ENCODE measurements at places on chromosomes 11 and 22.

GRCh38 chr22:29772170-29772641, 5.0 kb downstream of the UQCR10 start:
- peak; percentile 72 for DNase-seq

DNA sequence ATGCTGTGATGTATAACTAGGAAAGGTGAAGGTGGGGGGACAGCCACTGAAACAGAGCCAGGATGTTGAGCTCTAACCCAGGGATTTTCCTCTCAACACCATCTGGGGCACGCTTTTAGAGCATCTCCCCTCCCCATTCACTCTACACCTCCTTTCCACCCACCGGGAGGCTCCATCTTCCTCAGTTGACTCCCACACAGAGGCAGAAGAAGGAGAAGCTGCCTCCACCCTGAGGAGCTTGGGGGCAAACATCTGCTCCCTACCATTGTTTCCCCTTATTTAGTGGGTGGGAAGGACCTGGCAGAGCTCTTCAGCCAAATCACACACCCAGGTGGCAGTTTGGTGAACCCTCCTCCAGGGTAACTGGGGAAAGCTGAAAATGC, 50.0 kb upstream of the ADA2 start:
- DNase-seq: no peak

DNA sequence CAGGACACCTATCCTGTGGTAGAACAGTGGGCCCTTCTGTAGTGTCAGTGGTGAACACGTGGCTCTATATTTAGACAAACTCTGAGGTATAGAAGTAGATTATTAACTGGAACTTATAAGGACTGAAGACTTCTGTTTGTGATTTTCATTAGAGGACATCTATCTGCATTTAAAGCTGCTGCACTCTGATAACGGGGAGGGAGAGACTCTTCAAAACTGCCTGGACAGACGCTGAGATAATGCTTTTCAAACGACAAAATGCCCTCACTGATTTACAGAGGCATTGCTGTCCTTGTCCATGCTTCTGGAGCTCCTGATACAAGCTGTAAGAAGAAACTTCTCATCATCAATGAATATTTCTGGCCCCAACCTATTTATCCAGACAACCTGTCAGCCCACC, 425.2 kb downstream of the OPCML start:
- DNase-seq: no peak

- no peak for DNase-seq
Observed at GRCh38 chr11:117884994-117885393, 8.5 kb upstream of the FXYD6 start.

GRCh38 chr11:20259506-20259905, 99.2 kb upstream of the DBX1 start:
- DNase-seq: no peak

DNA sequence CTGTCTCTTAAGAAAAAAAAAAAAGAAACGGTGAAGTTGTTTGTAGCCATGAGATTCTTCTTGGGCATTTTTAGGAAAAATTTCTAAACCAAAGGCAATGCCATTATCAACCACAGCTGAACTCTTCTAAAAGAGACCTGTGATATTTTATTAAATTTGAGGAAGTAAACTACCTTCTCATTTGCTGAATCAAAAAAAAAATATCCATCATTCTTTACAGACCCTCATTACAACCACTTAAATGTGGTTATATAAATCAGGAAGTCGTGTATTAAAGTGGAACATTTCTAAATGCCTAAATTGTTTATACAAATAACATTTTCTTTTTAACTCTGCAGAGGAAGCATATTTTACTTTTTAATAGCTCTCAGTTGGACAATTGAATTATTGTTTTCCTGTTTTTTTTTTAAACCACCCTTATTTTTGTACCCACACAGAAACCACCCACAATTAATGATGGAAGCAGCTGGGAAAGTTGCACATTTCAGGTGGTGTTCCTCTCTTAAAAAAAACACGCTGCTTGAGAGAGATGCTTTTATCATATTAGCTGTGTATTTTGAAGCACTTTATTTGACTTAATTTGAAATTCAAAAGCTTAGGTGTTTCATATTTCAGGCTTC, 91.2 kb downstream of the ARHGAP42 start:
- no peak for DNase-seq

GRCh38 chr22:49179886-49180682, 647.6 kb downstream of the BRD1 start:
- no peak for DNase-seq

DNA sequence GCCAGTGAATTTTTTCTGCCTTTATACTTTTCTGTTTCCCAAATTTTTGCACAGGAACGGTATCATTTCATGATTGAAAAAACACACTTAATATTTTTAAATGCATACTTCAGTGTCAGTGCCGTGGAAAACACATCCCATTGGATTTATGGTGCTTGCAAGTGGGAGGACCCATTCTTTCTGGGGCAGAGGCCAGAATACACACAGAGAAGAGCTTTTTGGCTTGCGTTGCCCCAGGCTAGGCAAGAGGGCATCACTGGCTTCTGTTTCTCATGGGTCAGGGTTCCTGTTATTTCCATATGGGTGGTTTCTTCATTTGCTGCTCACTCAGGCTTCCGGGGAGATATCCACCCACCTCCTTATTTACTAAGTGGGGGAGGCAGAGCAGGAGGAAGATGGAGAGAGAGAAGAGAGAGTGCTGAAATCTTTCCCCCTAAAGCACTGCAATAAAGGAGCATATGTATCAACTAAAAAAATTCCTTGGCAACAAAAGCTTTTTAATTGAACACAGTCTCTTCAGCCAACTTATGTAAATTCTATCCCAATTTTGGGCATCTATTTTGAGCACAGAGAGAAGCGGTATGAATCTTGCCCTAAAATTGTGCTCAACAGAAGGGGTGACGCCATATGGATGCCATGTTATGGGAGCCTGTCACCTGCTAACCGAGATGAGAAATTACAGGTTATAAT, 66.0 kb upstream of the KIRREL3 start:
- no peak for DNase-seq

DNA sequence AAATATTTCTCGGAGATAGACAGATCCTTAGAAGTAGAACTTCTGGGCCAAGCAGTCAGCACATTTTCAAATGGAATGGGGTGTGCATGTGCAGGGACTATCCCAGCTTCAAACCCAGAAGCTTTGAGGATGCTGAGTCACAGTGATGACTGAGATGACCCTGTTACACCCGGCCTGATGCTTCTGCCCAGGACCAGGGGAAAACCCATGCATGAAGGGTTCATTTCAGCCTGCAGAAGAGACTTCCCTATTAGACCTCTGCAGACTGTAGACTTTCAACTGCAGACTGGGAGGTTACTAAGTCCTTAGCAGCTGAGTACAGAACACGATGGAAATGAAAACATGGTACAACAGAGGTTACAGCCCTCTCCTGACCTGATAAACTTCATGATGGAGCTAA, 3.6 kb upstream of the OR2AT4 start:
- no peak for DNase-seq

GRCh38 chr11:119424775-119425174, 1.8 kb upstream of the THY1 start:
- no peak for DNase-seq

DNA sequence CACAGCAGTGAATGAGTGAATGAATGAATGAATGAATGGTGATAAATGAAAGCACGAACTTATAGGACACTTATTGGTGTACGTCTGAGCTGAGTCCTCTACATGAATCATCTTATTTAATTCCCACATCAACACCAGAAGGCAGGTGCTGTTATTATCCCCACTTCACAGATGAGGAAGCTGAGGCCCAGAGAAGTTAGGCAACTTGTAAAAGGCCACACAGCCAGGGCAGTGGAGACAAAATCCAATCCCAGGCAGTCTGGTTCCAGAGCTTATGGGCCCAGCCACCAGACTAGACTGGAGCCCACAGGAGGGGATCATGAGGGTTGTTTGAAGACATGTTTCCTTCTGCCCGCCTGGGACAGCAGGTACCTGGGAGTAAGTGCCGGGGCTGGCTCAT, 364.0 kb downstream of the MN1 start:
- no peak for DNase-seq

- no peak for DNase-seq
Observed at GRCh38 chr22:47367107-47367690, 604.7 kb downstream of the TBC1D22A start.

- no peak for DNase-seq
Observed at GRCh38 chr11:65047581-65048422, 6.8 kb downstream of the SAC3D1 start.

DNA sequence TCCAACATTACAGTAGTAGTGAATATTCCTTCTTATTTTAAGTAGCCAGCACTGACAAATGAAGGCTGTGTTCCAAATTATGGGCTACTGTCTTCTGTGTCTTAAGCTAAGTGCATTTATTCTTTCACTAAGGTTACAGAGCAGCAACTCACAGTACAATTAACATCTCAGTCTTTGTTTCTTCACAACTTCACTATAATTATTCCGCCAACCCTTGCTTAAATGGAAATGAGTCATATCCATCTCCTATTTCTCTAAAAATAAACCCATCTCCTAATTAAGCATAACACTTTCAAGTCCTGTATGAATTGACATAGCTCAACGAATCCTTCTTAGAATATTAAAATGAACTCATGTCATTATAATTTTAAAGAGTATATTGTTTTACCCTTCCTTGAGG, 6.7 kb downstream of the ETS1 start:
- no peak for DNase-seq

DNA sequence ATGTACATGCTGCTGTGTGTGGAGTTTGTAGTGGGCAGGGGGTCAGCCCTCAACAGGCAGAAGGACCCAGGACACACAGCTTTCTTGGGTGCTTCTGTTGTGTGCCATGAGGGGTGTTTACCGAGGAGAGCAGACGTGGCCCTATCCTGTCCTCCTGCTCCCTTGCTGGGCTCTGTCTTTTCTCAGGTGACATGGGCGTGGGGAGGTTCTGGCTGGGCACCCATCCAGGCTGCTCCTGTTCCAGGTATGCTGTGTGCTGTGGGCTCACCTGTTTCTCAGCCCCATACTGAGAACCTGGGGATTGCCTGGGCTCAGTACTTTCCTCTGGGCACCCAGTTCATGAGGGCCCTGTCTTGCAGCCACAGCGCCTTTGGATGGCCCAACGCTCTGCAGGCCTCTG, 23.3 kb downstream of the MICALL1 start:
- DNase-seq: no peak

GRCh38 chr22:19019029-19019678, 83.1 kb upstream of the PRODH start:
- no peak for DNase-seq

- DNase-seq: no peak
Observed at GRCh38 chr11:36229091-36229705, 60.0 kb downstream of the COMMD9 start.

GRCh38 chr22:45212306-45212709, 28.4 kb downstream of the KIAA0930 start:
- DNase-seq: no peak

GRCh38 chr11:62309991-62310390, 11.1 kb upstream of the SCGB1D4 start:
- no peak for DNase-seq

GRCh38 chr22:38136607-38137006, 26.1 kb upstream of the BAIAP2L2 start:
- no peak for DNase-seq

- DNase-seq: no peak
Observed at GRCh38 chr11:111336062-111336461, 37.7 kb downstream of the POU2AF3 start.

- DNase-seq: no peak
Observed at GRCh38 chr11:87223816-87224215, 186.1 kb downstream of the TMEM135 start.

GRCh38 chr11:34560511-34560910, 46.9 kb upstream of the ELF5 start:
- DNase-seq: no peak

GRCh38 chr11:58003591-58003990, 20.1 kb upstream of the OR9Q1 start:
- DNase-seq: no peak

GRCh38 chr11:29448246-29448877, 568.5 kb downstream of the KCNA4 start:
- peak; percentile 33 for DNase-seq

DNA sequence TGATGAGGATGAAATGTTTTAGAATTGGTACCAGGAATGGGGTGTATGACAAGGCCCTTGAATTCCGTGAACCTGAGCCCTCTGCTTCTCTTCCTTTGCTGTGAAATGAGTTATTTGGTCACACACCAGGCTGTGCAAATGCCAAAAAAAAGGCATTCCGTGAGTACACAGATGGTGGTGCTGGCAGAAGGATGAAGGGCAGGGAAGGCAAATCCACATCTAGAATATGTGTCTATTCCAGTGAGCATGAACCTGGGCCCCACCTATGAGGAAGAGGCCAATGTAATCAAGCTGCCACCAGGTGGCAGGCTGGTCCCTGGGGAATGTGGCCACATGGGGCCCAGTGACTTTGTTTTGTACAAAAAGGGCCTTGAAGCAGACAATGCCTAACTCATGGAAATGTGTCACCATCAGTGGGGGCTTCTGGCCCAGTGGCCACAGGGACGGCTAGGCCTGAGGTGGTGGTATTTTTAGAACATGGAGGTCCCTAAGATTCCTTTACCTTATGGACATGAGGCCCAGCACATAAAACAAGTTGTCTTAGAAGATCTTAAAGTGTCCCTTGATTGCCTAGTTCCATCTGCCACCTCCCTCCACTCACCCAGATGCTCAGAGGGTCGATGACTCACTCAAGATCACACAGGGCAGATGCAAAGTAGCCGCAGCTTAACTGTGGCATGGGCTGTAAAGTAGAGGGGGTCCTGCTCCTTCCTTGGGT, 3.9 kb upstream of the RNF215 start:
- DNase-seq: peak; percentile 82

DNA sequence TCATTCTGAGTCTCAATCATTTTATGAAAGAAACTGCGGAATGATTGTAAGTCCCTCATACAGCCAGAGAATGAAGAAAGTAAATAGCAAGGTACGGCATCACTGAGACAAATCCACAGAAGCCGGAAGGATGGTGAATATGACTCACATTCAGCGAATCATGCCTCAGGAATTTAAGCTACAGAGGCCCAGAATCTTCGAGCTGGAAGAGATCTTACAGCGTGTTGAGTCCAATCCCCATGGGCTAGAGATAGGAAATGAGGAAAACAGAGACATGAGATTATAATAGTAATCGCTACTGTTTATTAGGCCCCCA, 173.2 kb downstream of the KIF18A start:
- DNase-seq: no peak

GRCh38 chr11:110293389-110293788, 3.0 kb downstream of the RDX start:
- DNase-seq: no peak

- DNase-seq: peak; percentile 13
Observed at GRCh38 chr11:14537134-14537599, 17.0 kb upstream of the PSMA1 start.
